Immature natural killer cell (primary cell): ENCODE measurements at places on chromosomes 5 and 9. TPM values are rescaled to one million over a fixed set of nuclear protein-coding genes. Genes with fewer than 3 reads are reported as not detected.

Gene PCDHGB7
- not detected for polyA plus RNA-seq

Gene PCDHGA5
- polyA plus RNA-seq, result not detected

Gene SMIM27
- 37.2 TPM for polyA plus RNA-seq

Gene PHF24
- not detected for polyA plus RNA-seq

Gene GLDC
- polyA plus RNA-seq, result not detected

Gene ZNF454
- not detected for polyA plus RNA-seq

Gene NR2F1
- polyA plus RNA-seq, result not detected

Gene LRRC70
- polyA plus RNA-seq, result 13.5 TPM
